NCI-H2227 treated with DMSO at 0.1 percent for 48 hours (cell line): ENCODE measurements at places on chromosomes 1 and 21.

DNA sequence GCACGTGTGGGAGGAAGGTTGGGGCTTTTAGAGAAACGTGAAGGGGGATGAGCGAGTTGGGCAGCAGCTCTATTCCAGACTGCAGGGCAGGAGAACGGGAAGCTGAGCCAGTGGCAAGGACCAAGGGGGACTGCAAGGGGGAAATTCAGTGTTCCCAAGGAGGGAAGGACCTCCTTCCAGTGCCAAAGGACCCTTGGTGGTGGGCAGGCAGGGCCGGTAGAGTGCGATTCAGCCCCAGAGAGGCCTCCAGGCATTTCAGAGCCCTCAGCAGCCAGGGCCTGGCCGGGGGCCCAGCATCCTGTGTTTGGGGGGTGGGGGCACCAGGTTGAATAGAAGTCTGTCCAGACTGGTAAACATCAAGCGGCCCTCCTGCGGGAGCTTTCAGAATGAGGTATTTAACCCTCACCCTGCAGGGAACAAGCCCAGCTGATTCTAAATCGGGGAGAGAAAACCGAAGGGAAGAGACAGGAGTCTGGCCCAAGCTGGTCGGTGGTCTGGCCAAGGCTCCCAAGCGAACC, 2.3 kb downstream of the COL9A2 start:
- no peak for DNase-seq

DNA sequence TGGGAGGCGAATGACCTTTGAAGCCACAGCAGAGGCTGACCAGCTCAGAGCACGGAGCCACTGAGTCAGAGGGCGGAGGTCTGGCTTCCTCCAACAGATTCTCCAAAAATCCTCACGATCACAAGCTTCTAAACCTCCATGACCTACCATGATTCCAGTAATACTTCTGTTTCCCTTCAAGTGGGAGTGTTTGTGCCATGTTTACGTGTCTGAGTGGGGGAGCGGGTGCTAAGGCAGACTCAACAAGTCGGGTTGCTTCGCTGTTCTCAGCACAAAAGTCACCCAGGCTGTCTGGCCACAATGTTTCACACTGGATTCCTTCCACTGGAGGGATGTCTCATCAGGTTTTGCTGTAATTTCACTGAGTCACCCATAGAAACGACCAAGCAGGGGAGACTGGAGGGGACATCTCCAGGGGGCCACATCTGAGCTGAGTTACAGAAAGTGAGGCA, 86.2 kb downstream of the SLC66A1 start:
- no peak for DNase-seq

DNA sequence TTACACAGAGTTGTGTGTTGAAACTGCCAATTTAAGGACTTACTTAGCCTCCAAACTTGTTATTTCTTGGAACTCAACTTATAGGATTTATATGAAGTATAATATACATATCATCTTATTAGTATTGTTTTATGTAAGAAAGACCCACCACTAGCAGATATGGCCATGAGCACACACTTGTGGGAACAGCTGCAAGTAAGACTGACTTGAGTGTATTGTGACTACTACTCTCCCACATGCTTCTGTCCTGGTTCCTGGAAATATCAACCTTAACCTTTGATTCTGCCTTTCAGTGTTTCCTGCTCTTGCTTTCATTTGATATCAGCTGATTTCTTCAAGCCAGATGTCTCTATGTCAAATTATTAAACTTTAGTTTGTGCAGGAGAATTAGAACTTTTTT, 175.3 kb downstream of the MAGI3 start:
- no peak for DNase-seq

- no peak for DNase-seq
Measured at GRCh38 chr1:198417039-198417438, 123.4 kb downstream of the ATP6V1G3 start.

GRCh38 chr1:47647327-47647845, 209.5 kb downstream of the FOXD2 start:
- DNase-seq, result no peak
